ENCODE measurements at places on chromosomes 12 and 14.

DNA sequence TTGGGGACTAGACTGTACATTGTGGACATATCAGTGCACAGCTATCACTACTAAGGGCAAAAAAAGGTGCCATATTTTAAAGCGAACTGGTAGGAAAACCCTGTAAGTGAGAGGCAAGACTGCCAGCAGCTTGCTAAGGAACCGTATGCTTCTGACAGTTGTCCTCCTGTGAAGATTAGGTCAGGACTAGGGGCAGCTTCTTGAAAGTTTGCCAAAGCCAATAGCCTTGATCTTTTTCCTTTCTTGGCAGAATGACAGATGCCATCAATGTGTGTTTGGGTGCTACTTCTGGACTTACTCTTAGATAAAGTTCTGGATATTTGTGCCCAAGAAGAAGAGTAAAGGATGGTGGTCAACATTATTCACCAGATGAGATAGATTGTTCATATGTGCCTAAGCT lies 7.4 kb downstream of the DAAM1 start:
- DNase-seq = no peak

DNA sequence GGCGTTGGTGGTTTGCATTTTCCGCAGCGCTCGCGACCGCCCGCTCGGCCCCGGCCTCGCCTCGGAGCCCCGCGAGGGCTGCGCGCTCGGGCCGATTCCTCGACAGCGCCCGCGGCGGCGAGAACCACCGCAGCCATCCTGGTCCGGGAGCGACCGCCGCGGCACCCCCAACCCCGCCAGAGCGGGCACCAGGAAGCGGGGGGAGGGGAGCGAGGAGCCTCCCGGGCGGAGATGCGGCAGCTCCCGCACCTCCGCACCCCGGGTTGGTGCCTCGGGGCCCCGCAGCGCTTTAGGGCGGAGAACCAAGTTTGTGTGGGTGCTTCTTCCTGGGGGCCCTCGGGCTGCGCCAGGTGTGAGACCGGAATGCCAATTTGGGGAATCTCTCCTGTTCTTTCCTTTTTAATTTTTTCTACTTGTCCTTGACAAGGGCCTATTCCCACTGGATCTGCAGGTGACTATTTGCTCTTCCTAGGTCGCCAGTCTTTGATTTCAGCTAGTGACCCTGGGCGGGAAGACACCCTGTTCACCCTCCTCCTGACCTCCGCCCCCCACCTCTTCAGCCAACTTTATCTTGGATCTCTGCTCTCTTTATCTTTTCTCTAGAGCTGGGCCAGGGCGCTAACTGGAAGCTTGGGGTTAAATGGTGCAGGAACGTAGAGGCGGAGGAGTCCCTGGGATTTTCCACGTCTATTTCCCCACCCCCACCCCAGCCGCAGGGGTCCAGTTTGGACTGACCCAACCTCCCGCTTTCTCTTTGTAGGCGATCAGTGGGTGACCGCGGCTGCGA lies at the start of gene SOCS2:
TSS of gene SOCS2 (plus strand) at position 751 of the 787 bp plus-strand sequence. CDS start 223 bp downstream, outside the sequence.
- DNase-seq = peak; percentile 45

GRCh38 chr14:98227000-98227726 lies 1044.8 kb downstream of the BCL11B start:
- DNase-seq = peak; percentile 92

DNA sequence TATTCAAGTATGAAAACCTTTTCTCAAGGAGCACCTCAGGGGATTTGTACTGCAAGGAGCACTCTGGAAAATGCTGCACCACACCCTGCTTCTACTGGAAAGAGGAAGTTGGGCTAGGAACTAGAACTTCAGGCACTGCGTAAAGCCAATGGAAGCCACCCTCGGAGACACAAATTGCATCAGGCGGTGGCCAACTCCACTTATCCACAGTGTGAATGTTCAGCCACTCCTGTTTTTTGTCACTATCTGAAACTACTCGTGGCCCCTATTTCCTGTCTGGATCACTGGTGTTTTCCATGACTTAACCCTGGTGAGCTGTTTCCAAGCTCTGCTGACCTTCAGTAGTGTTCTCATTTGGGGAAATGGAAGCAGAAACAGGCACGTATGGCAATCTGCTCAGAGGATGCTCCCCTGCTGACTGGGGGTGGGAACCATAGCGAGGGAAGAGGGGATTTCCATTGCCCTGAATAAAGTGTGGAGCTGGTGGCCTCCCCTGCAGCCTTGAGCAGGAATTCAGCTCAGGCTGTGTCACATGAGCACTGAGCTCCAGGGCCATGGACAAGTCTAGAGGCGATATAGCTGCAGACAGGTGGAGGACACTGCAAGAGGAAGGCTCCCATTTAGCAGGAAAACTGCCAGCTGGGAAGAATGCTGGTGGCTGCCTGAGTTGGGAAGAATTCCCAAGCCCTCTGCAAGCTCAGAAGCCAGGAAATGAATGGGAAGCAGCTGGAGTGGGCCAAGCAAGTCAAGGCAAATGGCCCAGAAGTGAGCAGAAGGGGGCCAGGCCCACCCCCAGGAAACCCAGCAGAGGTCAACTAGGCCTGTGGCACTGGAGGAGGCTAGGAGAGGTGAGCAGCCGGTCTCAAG lies 50.5 kb upstream of the RAP1B start:
- no peak for DNase-seq

- DNase-seq = no peak
These were observed 17.6 kb upstream of the EPS8 start for GRCh38 chr12:15806826-15807225.

- peak; percentile 37 for DNase-seq
These were observed 78.7 kb downstream of the PPM1A start for GRCh38 chr14:60327447-60328331.

GRCh38 chr12:61993734-61994345 lies 266.4 kb upstream of the USP15 start:
- DNase-seq = peak; percentile 26

DNA sequence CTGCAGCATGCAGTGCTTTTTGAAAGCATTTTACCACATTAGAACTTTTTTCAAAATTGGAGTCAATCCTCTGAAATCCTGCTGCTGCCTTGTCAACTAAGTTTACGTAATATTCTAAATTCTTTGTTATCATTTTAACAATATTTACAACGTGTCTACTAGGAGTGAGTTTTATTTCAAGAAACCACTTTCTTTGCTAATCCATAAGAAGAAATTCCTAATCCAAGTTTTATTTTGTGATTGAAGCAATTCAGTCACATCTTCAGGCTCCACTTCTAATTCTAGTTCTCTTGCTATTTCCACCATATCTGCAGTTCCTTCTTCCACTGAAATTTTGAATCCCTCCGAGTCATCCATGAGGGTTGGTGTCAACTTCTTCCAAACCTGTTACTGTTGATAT lies 25.4 kb downstream of the PRORP start:
- no peak for DNase-seq

DNA sequence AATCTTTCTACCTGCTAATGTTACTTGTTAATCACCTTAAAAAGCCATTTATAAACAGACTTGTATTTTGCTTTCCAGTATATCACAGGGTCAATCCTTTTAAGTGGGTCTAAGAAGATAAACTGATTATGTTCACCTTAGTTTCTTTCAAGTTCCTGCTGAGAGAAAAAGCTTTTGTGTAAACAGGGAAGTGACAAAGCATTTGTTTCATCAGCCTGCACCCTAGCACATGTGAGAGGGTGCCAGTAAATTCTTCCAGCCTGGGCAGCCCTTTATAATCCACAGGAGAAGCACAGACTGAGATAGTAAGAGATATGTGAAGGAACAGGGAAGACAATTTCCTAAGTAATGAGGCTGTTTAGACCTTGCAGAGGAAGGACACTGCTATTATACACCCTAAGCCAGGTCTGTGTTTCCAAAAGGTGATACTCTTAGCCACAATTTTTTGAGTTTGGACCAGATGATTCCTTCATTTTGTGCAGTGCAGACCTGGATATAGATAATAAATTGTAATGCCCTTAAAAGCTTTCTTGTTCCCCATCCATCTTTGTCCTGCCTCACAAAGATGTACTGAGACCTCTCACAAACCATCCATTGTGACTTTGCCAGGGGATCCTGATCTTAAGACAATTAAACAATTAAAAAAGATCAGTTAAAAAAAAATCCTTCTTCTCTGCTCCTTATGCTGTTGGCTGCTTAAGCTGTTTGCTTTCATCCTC lies 150.7 kb downstream of the KTN1 start:
- no peak for DNase-seq

GRCh38 chr12:51954561-51955361 lies 3.3 kb downstream of the ACVR1B start:
- DNase-seq = no peak

- peak; percentile 59 for DNase-seq
These were observed at the start of gene C1R for GRCh38 chr12:7092229-7092985. C1R (minus strand) TSS chr12:7092445; CDS start chr12:7092388, 57 bp downstream.

DNA sequence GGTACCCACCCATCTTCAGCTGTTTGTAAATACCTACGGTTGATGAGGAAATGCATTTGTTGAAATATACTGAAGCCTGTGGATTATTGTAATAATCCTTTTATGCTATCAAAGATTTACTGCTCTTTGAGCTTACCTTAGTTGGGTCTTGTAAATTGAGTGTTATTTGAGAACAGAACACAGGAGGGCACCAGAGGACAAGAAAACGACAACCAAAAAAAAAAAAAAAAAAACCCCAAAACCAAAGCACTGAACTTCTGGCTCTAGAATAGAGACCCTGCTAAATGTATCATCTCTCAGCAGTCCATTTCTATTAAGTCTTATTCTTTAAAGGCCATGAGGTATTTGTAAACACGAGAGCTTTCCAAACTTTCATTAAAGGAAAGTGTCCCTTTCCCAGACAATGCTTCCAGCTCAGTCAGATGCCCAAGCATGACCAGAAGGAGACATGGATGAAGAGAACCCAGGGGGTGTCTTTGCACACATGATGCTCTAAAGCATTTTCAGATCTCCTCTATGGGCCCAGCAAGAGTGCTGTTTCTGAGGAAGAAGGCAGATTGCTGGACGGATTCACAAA lies 763.9 kb downstream of the NRXN3 start:
- DNase-seq = no peak

DNA sequence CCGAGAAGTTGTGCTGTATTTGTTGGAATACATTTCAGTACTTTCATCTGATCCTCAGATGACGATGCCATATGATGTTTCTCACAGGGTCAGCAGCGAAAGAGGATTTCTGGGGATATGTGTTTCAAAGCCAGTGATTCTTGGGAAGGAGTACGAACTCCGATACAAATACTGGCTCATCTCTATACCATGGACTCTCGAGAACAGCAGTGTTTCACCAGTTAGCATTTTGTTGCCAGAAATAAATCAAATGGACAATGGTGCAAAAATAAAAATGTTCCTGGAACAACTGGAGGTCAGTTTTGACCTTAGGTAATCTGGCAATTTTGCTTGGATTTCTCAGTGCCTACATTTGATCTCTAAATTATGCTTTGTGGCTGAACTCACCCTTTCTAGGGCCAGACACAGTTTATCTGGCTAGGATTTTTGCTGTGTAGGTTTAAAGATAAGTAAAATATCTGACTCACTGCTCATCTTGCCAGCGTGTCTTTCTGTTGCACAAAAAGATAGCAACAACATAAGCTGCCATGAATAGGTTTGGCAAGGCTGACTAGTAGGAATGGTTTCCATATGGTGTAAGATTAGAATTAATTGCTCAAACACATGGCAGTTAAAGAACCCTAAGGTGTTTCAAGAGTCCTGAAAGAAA lies 11.0 kb upstream of the MGP start:
- DNase-seq = no peak

GRCh38 chr14:38999949-39000348 lies 103.1 kb downstream of the SEC23A start:
- DNase-seq = no peak

- DNase-seq = no peak
These were observed 349 bp upstream of the FAM177A1 start for GRCh38 chr14:35045798-35046047.

GRCh38 chr12:53289891-53290290 lies 5.5 kb upstream of the PFDN5 start:
- DNase-seq = no peak

DNA sequence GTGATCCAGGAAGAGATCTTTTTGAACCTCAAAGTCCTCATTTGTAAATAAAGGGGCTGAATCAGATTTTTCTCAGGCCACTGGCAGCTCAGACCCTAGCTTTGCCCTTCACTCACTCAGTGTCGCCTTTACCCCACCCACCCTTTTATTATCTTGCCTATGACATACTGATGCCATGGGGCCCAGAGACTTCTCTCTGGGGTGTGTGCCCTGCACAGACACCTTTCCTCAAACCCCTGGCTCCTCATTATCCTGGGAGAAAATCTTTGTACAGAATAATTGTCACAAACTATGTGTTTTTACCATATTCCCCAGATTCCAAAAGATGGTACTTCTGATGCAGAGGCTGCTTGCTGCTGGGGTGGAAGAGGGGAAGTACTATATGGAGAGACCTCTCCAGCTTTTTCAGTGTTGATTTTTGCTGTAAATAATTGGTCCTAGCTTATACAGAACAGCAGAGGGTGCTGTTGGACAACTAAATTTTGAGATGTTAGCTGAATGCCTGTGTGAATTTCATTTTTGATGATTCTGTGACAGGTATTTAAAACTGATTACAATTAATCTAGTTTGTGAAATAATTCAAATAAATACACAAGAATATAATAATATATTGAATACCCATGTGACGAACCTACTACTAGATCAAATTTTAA lies 53.9 kb upstream of the DCD start:
- DNase-seq = peak; percentile 67

GRCh38 chr12:124745465-124745890 lies 118.2 kb downstream of the SCARB1 start:
- DNase-seq = no peak

All from MM.1S (cell line).